ENCODE measurements at places on chromosomes 16 and 17. TPM values are rescaled to one million over a fixed set of nuclear protein-coding genes. Genes with fewer than 3 reads are reported as not detected.

DNA sequence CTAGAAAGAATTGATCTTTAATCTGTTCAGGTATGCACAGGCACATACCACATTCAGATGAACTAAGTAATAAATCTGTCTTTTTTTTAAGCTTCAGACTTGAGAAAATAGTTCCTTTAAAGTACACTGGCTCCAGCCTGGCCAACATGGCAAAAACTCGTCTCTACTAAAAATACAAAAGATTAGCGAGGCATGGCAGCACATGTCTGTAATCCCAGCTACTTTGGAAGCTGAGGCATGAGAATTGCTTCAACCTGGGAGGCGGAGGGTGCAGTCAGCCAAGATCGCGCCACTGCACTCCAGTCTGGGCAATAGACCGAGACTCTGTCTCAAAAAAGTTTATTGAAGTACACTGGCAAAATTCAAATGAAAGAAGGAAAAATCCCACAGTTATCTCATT is 111.0 kb upstream of the NETO2 start:
- DNase-seq = no peak

- no peak for DNase-seq
Measured at GRCh38 chr16:14302031-14302398, 230.9 kb downstream of the MRTFB start.

DNA sequence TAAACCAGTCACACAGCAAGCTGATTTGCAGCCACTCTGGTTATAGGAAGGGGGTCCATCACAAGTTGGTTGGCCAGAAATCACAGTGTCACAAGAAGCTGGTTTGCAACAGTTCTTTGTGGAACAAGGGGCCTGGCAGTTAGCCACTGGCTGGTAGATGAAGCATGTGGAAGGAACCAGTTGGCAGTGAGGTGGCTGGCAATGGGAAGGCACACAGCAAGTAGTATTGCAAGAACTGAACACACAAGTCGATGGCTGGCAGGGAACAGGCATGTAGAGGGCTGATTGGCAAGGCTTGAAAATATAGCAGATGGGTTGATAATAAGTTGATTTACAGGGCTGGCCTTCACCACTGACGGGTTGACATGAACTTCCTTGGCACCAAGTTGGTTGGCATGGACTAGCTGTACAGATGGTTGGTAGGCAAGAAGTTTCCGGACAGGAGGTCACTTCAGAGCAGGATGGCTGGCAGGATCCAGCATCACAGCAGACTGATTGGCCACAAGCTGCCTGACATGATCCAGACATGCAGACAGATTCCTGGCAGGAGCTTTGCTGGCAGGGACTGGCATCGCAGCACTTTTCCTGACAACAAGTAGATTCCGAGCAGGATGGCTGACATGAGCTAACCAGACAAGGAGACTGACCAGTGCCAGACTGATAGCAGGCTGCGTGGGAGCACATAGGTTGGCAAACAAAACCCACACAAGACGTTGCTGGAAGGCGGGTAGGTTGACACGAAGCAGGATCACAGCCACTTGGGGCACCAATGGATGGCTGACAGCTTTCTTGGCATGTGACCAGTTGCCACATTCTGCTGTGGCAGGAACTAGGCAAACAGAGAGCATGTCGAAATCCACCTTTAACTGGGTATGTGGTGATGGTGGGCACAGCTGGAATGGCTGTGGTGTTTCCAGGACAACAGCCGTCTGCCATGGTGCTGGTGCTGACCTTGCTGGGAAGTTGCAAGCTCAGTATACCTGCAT is at the start of gene KRTAP29-1:
KRTAP29-1 (minus strand) TSS at position 936 of the 986 bp plus-strand sequence; CDS start at position 936, 0 bp downstream.
- no peak for DNase-seq

DNA sequence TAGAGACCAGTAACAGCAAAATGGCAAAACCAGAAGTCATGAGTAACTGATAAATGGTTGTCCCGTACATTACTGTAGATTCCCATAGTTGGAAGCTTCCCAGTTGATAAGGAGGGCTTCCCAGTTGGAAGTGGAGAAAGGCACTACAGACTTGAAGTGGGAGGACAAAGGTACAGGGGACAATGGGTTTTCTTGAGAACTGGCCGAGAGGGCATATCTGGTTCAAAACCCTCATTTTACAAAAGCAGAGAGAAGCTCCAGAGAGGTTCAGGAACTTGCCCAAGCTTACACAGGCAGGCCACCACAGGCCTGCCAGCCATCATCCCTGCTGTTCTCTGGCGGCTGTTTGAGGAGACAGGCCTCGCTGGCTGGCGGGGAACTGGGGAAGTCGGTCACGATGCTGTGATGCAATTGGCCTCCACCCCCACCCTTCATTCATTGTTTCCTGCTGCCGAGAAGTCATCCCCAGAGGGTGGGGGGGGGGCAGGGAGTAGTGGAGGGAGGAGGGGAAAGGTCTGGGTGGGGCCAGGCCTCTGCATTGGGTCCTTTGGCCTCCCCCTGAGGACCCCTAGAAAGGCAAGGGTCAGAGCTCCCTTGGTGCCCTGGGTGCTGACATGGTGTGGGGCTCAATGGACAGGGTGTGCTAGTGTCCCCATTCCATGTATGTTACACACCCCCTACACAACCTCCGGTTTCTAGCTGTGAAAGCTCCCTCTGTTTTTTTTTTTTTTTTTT is 3.0 kb downstream of the UBALD2 start:
- peak; percentile 50 for DNase-seq

- no peak for DNase-seq
Measured at GRCh38 chr17:18027280-18027679, 11.7 kb downstream of the ATPAF2 start.

Gene KRTAP16-1
- total RNA-seq = not detected

Gene SDK2
- 11.3 TPM for total RNA-seq

GRCh38 chr17:30570191-30570590 is 93.0 kb downstream of the GOSR1 start:
- DNase-seq = no peak

- DNase-seq = no peak
Measured at GRCh38 chr17:35056013-35056412, 7.5 kb downstream of the RFFL start.

Data from naive thymus-derived CD8-positive, alpha-beta T cell (primary cell).